GM10248 (cell line): ENCODE measurements at places on chromosomes 5 and 9.

DNA sequence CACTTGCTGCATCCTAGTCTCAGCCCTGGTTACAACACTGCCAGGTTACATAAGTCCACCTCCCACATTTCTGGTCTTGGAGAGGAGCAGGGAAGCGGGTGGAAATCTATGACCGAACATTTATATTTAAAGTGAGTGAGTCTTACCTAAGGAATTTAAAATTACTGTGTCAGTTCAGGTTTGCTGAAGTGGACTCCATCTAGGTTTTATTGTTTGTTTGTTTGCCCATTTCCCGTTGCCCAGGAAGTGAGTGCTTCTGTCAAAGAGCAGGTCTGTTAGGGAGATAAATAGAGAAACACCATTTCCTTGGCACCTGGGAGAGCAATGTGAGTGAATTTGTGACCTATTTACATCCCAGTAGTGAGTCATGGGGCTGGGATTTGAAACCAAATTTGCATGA lies 179.5 kb downstream of the KIF4B start:
- no peak for DNase-seq

GRCh38 chr5:43649256-43649655 lies 46.3 kb downstream of the NNT start:
- no peak for DNase-seq

DNA sequence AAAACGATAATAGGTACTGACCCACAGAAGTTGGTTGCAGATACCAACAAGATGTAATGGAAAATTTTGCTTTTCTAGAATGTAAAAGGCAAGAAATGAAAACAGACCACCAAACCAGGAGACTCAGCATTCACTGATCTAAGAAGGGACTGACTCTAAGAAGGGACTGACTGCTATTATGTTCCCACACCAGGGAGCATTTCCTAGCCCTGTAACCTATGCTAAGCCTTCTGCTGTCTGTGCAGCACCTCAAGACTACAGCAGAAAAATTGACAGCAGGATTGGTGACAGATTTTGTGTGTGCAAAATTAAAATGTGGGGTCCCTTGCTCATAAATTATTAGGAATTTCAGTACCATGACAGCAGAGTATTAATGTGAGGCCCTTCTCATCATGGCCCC lies 154.8 kb downstream of the GABRB2 start:
- DNase-seq: no peak

- no peak for DNase-seq
Observed at GRCh38 chr5:64789457-64789856, 20.7 kb downstream of the CWC27 start.

DNA sequence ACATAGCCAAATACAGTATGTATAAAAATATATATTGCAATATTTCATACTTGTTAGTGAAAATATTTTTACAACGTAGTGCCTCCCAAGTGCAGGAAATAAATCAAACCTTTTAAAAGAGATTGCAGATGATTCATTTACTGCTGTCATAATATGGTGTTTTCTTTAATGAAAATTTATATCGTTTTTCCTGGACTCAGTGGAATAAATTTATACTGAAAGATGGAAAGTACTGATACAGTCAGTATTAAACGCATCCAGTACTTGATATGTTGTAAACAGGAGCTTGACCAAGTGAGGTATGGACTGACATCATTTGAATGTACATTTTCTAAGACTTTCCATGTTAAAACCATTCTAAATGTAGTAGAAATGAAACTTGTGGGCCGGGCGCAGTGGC lies 143.4 kb upstream of the ZNF608 start:
- DNase-seq: no peak

- no peak for DNase-seq
Observed at GRCh38 chr9:15354713-15355112, 47.7 kb upstream of the TTC39B start.

DNA sequence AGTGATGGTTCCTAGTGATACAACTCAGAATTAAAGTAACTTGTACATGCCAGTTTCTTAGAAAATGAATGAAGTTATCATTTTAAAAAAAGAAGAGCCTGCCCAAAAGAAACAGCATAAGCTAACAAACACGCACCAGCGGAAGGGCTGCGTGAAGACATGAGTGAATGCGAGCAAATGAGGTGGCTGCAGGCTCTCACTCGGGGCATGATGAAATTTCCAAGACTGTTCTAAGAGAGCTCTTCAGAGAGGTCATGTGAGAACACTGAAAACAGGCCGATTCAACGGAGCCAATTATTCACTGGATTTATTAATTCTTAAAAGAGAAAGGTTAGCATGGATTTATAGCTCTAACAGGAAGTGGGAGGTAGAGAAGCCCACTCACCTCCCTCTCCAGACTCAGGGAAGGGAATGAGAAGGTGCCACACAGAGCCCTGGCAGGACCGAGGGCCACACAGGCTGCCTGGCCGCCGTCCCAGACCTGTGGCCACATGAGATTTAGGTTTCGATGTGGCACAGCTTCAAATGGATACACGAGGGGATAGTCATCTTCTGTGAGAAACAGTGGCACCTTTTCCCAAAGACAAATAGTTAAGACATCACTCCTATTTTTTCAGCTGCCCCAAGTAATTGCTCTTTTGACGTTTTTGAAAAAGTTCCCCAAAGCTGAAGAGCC lies 55.5 kb downstream of the HABP4 start:
- DNase-seq: no peak

DNA sequence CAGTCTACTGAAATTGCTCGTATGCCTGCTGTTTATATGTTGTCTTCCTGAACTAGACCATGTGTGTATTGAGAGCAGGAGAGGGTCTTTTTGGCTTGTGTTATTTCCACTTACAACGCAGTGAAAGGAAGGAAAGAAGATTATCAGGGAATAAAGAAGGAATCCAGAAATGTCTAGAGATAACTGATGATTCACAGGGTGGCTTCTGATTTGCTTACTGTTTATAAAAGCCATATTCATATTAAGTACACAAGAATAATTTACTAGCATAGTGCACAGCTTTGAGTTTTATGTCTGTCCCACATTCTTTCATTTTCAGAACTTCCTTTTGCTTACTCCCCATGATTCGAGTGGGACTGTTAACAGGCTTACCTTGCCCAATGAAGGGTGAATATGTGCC lies 72.1 kb downstream of the PRLR start:
- DNase-seq: no peak

DNA sequence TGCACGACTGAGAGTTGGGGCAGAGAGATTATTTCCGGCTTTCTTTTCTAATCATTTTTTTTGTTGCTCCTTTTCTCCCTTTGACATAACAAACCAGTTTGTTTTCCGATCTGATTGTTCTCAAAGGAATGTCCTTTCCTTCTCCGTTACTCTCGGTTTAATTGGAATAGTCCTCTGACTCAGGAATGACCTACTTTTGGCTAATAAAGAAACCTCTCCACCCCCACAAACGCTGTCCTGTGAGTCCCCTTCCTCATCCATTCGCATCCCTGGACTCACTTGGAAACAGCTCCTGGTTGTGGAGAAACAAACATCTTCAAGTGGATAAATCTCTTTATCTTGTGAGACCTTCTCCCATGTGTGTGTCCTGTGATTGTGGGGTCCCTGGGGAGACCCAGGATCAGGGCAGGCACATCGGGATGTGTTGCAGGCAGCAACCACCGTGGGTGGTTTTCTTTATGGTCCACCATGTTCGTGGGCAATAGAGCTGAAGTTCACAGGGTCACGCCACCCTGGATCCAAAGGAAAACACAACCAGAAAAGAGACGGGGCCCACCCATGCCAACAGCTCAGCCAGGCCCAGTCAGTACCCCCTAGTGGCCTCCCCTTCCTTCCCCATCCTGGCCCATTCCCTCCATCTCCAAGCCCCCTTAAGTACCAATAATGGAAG lies 45.2 kb upstream of the NEK6 start:
- no peak for DNase-seq

DNA sequence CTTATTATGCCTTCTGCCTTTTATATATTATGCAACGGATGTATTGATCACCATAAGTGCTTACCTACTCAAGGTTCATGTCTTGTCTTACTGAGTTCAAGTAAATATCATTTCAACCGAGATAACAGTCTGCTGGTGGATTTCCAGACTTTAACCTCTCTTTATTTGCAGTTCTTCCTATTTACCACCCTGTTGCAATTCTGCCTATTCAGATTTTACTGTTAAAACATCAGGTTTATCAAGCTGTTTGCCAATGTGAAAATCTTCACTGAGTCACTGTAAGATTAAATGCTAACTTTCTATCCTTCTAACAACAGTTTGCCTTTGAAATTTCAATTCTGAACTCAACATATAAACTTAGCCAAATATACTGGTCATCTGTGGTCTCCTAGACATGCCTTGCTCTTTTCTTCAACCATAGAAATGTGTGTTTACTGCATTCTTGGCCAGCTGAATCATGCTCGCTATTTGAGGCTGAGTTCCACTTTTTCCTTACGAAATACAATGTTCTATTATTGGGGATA lies 471.7 kb upstream of the RORB start:
- DNase-seq: no peak

DNA sequence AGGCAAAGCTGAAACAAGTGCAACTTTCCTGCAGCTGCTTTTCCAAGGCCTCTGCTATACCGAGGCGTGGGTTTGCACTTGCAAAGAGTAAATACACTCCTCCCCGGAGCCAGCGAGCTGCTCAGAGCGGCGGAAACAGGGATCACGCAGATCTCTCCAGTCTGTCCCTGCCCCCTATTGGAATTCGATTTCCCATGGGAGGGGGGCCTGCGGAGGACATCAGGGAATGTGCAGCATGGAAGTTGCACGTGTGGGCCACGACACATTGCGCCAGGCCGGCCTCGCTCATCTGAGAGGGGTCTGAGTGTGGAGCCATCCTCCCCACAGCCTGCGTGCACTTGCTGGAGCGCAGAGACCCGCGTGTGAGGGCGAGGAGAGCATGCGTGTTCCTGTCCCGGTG lies 104.3 kb upstream of the PHYKPL start:
- no peak for DNase-seq

- DNase-seq: no peak
Observed at GRCh38 chr5:110625376-110625999, 101.0 kb downstream of the TMEM232 start.

- DNase-seq: no peak
Observed at GRCh38 chr9:108525186-108525585, 330.6 kb downstream of the ACTL7B start.

DNA sequence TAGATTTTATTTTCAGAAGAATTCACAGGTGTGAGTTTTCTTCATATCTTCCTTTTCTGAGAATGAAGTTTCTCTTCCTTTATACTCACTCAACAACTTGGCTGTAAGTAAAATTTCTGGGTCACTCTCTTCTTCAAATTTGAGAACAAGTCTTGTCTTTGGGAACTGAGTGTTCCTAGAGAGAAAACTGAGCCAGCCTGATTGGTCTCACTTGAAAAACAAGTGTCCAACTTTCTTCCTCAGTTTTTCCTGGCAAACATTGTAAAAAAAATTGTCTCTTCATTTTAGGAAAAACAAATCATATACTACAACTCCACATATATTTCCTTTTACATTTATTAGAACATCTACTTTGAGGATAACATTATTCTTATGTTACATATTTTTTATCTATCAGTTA lies 156.1 kb upstream of the GHR start:
- DNase-seq: no peak

DNA sequence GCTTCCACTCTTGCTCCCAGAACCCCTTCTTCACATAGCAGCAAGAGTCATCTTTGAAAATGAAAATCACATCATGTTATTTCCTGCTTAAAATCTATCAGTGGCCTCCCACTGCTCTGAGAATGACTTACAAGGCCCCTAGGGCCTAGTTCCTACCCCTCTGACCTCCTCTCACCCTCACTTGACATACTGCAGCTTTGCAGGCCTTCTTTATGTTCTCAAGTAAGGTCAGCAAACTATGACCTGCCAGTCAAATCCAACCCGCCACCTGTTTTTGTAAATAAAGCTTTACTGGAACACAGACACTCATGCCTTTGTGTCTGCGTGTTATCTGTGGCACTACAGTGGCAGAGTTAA lies 185.7 kb downstream of the NR3C1 start:
- DNase-seq: peak; percentile 39

- no peak for DNase-seq
Observed at GRCh38 chr9:14343261-14344031, 29.5 kb upstream of the NFIB start.

GRCh38 chr5:133757396-133757945 lies 145.1 kb upstream of the FSTL4 start:
- no peak for DNase-seq

- no peak for DNase-seq
Observed at GRCh38 chr5:155307229-155307628, 293.7 kb downstream of the KIF4B start.

DNA sequence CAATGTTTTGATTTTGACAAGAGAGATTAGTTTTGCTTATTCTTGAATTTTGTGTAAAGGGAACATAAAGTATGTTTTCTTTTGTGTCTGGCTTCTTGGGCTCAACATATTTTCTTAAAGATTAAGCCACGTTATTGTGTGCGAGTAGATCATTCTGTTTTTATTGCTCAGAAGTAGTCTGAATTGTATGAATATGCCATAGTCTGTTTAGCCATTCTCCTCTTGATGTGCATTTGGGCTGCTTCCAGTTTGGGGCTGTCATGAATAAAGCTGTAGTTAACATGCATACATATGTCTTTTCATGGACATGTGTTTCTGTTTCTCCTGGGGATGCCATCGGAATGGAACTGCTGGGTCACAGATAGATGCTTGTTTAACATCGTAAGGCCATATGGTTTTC lies 198.9 kb downstream of the FANCC start:
- DNase-seq: no peak

DNA sequence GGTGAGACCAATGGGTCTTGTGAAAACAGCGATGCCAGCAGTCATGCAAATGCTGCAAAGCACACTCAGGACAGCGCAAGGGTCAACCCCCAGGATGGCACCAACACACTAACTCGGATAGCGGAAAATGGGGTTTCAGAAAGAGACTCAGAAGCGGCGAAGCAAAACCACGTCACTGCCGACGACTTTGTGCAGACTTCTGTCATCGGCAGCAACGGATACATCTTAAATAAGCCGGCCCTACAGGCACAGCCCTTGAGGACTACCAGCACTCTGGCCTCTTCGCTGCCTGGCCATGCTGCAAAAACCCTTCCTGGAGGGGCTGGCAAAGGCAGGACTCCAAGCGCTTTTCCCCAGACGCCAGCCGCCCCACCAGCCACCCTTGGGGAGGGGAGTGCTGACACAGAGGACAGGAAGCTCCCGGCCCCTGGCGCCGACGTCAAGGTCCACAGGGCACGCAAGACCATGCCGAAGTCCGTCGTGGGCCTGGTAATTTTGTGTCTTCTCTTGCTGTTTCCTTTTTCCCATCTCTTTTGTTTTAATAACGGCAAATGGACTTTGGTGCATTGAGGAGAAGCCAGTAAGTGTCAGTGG lies 98.0 kb downstream of the EHMT1 start:
- no peak for DNase-seq

DNA sequence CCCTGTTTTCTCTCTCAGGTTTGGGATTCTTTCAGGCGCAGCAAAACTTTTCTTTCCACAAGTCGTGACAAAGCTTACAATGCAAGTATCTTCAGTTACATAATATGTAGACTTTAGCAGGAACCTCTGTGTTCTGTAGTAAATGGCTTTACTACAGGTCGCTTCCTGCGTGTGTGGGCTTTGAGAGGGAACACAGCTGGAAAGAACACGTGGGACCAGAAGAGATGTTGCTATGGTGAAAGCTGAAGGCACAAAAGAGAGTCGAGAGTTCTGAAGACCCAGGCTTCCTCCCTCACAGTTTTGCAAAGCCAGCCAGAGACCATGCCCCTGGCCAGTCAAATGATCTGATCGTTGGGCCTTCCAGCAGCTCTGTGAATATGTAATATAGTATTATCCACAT lies 4.0 kb downstream of the ANKRD55 start:
- no peak for DNase-seq

GRCh38 chr9:137878146-137878941 lies 762 bp downstream of the CACNA1B start:
- peak; percentile 62 for DNase-seq

GRCh38 chr5:111830333-111830732 lies 73.3 kb upstream of the NREP start:
- no peak for DNase-seq

- DNase-seq: no peak
Observed at GRCh38 chr9:133060417-133060841, 1.4 kb upstream of the CEL start.
